T follicular helper cell (primary cell): ENCODE measurements at places on chromosomes 7 and 10.
A peak's percentile ranks its signal among the peaks of the same experiment; 100 is the strongest.

GRCh38 chr7:155710530-155710929, 66.1 kb downstream of the RBM33 start:
- DNase-seq: no peak

GRCh38 chr10:77186936-77187335, 450.7 kb downstream of the KCNMA1 start:
- no peak for DNase-seq

DNA sequence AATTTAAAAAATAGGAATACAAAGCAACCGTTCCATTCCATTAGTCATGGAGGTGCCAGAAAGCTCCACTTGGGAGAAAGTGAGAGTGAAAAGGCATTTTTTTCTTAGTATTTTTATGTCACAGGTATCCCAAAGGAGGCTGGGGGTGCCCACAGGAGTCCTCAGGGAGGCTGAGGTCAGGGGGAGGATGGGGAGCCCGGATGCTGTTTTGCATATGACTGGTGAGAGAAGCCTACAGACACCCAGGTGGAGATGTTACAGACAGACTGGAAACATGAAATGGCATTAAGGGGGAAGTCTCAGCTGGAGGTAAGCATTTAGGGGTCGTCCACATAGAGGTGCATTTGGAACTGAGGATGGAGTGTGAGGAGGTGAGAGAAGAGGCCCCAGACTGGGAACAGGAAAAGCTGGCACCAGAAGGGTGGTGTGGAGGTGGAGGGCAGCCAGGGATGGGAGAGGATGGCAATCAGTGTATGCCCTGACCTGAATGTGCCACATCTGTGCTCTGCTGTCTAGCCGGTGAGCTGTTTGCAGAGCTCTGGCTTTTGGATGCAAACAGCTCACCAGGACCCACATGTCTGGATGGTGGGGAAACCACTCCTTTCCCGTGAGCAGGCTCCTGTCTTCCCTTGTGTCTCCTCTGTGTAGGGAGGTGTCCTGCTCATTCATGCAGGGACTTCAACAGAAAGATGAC, 101.1 kb downstream of the RAMP3 start:
- DNase-seq: no peak

- no peak for DNase-seq
These were observed 736 bp downstream of the SKIDA1 start for GRCh38 chr10:21524526-21525366.

GRCh38 chr7:15323550-15323949, 238.3 kb downstream of the AGMO start:
- DNase-seq: no peak

DNA sequence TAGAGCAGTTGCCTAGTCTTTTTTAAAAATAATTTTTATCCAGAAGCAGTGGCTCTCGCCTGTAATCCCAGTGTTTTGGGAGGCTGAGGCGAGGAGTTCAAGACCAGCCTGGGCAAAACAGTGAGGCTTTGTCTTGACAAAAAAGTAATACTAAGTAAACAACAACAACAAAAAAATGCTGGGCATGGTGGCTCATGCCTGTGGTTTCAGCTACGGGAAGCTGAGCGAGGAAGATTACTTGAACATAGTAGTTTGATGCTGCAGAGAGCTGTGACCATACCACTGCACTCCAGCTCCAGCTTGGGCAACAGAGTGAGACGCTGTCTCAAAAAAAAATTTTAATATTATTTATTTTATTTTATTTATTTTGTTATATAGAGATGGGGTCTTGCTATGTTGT, 31.3 kb upstream of the TPST1 start:
- DNase-seq: no peak

- DNase-seq: no peak
These were observed 90.7 kb upstream of the KIAA1217 start for GRCh38 chr10:24118246-24118645.

GRCh38 chr7:138246428-138246827, 170.2 kb downstream of the AKR1D1 start:
- DNase-seq: no peak

- DNase-seq: peak; percentile 5
These were observed 126.5 kb downstream of the SH2D4B start for GRCh38 chr10:80664071-80664680.
